KG1 (cell line): ENCODE measurements at places on chromosomes 13 and 19.

- DNase-seq, result no peak
These were observed 16.3 kb upstream of the KIR3DL3 start for GRCh38 chr19:54707962-54708361.

DNA sequence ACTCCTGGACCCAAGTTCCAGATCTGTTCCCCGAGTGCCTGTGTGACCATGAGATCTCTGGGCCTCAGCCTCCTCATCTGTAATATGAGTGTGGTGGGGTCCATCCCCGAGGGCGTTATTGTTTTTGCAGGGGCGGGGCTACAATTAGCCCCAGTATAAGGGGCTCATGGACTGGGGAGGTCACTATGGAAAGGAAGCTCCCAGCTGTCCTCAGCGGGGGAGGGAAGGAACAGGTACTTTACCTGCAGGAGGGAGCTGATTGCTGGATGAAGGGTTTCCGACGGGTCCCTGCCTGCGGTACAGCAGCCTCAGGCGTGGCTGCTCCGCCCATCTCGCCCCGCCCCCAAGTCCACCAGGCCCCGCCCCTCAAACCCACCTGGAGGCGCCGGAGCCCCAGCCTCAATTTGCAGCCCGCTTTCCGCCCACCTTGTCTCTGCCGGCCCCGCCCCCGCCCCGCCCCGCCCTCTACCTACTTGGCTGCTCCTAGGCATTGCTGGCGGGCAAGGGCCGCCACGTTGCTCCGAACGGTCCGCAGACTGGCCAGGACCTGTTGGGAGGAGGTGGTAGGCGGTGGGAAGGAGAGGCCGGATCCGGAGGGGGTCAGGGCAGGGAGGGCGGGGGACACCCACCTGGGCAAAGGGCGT, 5.5 kb downstream of the PDE4C start:
- DNase-seq, result no peak

GRCh38 chr13:88456151-88456550, 785.0 kb downstream of the SLITRK5 start:
- DNase-seq, result peak; percentile 59

GRCh38 chr13:79987761-79988160, 353.2 kb downstream of the SPRY2 start:
- DNase-seq, result no peak

GRCh38 chr19:53374288-53374687, 8.8 kb downstream of the ZNF525 start:
- DNase-seq, result no peak

- DNase-seq, result no peak
These were observed 36.4 kb downstream of the RXFP2 start for GRCh38 chr13:31775686-31776085.

- no peak for DNase-seq
These were observed 2.6 kb downstream of the PTPRS start for GRCh38 chr19:5337708-5338655.

- no peak for DNase-seq
These were observed 13.4 kb downstream of the PABPC3 start for GRCh38 chr13:25109341-25109740.

- no peak for DNase-seq
These were observed 152.6 kb upstream of the HTR2A start for GRCh38 chr13:47049276-47049989.

GRCh38 chr19:43820098-43820883, 6.8 kb upstream of the ZNF283 start:
- DNase-seq, result no peak

GRCh38 chr19:49615861-49616260, 24.1 kb downstream of the RRAS start:
- DNase-seq, result no peak

DNA sequence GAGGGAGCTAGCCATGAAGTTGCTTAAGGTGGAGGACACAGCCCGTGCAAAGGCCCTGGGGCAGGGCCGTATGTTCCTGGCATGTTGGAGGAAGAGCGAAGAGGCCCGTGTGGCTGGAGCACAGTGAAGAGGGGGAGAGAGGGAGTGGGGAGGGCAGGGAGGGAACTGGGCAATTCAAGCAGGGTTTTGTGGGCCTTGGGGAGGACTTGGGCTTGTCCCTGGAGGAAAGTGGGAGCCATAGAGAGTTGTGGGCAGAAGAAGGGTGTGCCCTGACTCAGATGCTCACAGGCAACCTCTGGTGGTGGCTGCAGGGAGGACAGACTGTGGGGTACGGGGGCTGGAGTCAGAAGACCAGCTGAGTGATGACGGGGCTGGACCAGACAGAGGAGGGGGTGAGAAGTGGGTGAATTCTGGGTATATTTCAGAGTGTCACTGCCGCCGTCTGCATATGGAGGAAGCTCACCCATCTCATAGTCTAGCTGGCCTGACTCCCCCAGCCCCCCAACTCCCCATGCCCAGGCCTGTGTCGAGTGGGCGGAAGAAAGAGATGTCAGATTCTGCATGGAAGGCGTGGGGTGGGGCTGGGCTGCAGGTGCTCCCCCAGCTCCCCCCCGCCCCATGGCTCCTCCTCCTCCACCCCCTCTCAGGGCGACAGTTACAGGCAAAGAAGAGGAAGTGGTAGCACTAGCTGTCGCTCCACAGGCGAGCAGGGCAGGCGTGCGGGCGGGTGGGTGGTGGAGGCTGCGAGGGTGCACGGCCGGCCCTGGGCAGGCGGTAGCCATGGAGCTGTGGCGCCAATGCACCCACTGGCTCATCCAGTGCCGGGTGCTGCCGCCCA, at the start of gene VAV1:
Gene VAV1 (plus strand): TSS at position 681 of the 838 bp plus-strand sequence. CDS start 100 bp downstream, at position 781.
- peak; percentile 83 for DNase-seq

GRCh38 chr13:43401361-43401760, 378.0 kb downstream of the DNAJC15 start:
- DNase-seq, result no peak

- no peak for DNase-seq
These were observed 96.6 kb downstream of the ELF1 start for GRCh38 chr13:40922437-40923040.

- no peak for DNase-seq
These were observed 402.2 kb upstream of the ZNF507 start for GRCh38 chr19:31943191-31943661.

- DNase-seq, result no peak
These were observed 31.7 kb downstream of the RASA3 start for GRCh38 chr13:114100446-114101357.

DNA sequence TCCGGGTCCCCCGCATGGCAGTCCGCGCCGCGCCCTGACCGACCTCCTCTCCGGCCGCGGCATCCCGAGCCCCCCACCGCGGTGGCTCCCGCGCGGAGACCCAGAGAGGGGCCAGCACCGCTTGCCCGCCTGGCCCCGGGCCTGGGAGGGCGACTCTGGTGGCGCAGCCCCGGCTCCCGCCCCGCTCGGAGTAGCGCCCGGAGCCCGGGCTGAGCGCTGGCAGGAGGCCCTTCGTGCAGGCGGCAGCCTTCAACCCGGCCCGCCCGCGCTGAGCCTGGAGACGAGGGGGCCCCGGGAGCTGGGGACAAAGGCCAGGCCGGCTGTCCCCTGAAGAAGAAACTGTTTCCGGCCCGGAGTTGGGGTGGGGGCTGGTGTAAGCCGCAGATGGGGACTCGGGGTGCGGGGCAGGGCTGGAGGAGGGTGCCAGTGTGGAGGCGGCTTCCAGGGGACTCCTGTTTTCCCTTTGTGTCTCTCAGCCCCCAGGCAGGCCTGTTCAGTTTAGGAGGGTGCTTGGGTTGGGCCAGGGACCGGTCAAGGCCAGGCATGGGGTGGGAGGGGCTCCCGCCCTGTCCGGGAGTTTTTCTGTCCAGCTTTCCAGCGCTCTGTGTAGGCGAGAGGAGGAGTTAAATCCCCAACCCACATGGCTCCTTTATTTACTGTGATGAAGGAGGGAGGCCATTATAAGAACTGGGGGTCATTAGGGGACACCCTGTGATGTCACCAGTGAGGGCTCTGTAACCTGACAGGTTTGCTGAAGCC, 935 bp downstream of the LRP3 start:
- no peak for DNase-seq

DNA sequence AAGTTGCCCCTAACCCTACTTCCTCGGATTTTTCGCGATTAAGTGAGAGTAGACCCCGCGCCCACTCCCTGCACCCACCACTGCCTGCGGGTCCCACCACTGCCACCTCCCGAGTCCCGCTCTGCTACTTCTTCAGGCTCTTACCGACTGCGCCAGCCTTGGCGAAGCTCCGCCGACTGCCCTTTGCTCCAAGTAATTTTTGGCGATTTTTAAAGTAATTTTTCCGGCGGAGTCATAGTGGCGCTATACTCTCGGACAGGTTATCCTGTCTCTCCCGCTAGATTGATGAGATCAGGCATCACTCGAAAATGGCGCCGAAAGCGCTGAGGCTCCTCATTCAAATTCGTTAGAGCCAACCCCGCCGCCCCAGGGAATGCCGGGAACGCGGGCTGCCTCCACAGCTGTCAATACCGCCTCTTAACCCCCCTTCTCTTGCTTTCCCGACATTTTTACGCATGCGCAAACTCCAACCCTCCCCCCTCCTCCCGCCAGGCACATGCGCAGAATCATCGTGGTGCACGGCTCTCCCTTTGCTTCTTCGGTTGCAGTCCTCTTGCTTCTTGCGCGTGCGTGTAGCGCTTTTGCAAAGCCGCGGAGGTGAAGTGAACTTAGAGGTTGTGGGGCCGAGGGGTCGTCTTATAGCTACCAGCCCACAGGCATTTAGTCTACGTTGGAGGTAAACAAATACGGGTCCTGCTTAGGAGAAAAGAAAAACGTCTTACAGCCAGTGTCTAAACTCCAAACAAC, 66.6 kb downstream of the KCNRG start:
- peak; percentile 94 for DNase-seq

GRCh38 chr19:15318241-15318691, 14.1 kb downstream of the BRD4 start:
- DNase-seq, result no peak

GRCh38 chr13:71460211-71460610, 406.8 kb downstream of the DACH1 start:
- DNase-seq, result no peak

GRCh38 chr13:113178070-113178895, 19.8 kb downstream of the PROZ start:
- DNase-seq, result no peak

DNA sequence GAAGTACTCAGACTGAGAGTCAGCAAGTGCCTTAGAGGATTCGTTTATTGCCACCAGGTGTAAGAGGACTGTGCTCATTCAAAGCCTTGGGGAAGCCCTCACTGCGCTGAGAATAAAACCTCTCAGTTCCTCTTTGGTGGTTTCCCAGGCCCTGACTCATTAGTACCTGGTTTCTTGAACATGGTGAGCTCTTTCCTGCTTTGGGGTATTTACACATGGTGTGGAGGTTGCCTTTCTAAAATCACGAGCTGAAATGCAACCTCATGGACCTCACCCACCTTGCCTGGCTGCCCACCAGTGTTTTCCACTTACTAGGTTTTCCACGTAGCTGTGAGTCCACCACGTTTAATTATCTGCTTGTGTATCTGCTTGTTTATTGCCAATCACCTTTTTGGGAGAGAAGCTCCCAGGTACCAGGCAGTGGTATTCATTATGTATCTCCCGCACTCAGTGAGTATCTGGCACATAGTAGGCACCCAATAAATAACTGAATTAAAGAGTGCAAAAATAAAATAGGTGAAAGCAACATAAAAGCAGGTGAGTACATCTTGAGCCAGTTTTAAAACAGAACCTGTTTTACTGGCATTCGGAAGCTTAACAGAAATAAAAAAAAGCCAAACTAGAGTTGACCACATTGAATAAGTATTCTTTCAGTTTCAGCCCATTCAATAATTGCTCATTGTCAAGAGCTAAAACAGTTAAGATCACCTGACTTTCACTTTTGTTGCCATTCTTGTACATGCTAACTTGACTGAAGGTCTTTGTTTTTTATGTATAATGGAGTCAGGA, 533.0 kb downstream of the MYO16 start:
- DNase-seq, result peak; percentile 48

- DNase-seq, result no peak
These were observed 26.4 kb downstream of the ZNF493 start for GRCh38 chr19:21423057-21424041.

DNA sequence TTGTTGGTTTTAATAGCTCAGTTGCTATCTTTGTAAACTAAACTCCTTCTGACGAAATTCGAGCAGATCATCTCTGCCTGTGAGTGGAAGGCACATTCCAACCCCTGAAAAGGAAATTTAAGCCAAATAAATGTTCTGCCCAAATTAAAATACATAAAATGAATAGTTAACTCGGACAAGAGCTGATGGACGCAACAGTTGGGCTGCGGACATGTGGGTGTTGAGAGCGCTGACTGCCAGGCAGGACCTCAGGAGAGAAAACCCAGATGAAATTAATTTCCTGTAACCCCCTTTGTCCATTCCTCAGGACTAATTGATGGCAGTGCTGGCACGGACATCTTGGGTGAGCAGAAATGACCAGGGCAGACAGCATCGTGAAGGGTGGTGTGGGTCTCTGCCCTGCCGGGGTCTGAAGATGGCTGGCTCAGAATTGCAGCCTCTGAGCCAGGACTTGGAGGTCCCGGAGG, 86.5 kb downstream of the TSHZ3 start:
- no peak for DNase-seq

DNA sequence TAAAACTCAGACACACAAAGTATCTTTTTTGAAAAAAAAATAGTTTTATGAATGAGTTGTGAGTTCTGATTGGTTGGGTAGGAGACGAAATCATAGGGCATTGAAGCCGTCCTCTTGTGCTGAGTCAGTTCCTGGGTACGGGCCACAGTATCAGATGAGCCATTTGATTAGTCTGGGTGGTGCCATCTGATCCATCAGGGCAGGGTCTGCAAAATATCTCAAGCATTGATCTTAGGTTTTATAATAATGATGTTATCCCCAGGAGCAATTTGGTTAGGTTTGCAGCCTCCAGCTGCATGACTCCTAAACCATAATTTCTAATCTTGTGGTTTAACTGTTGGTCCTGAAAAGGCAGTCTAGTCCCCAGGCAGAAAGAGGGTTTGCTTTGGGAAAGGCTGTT, 1310.6 kb downstream of the SLITRK1 start:
- DNase-seq, result no peak

- DNase-seq, result no peak
These were observed 1.2 kb downstream of the CGB7 start for GRCh38 chr19:49056101-49056901.

DNA sequence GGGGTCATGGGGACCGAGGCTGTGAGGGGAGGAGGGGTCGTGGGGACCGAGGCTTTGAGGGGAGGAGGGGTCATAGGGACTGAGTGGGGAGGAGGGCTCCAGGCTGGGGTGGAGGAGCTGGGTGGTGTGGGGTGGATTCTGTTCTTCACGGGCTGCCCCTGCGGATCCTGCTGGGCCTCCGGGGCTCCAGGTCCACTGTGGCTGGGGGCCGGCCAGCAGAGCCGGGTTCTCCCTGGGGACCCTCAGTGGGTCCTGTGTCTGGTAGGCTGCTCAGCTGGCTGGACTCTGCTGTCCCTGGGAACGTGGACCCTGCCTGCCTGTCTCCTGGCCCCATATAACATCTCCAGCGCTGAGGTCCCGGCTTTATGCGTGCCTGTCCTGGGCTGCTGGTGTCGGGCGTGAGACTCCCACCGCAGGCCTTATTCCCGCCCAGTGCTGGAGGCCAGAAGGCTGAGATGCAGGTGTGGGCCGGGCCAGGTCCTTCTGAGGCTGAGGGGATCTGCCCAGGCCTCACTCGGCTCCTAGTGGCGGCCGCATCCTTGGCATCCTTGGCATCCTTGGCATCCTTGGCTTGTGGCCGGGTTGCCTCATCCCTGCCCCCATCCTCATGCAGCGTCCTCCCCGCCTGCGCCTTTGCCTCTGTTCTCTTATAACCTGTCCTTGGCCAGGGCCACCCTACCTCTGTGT, 19.8 kb upstream of the GNA15 start:
- no peak for DNase-seq
